Tongue (tissue), 3 donors: ENCODE measurements at places on chromosomes 3 and 15. TPM values are rescaled to one million over a fixed set of nuclear protein-coding genes. Genes with fewer than 3 reads are reported as not detected.

ZIC1 gene
- 1.9 TPM for total RNA-seq

RHOV gene
- 11.8 TPM for total RNA-seq

PLSCR2 gene
- not detected for total RNA-seq

OR5H15 gene
- total RNA-seq = not detected

PP2D1 gene
- total RNA-seq = not detected

ACOX2 gene
- total RNA-seq = 12.6 TPM

C3orf38 gene
- total RNA-seq = 29.3 TPM

CSNK1G1 gene
- 18.8 TPM for total RNA-seq

STRA6 gene
- total RNA-seq = 14.2 TPM

LHFPL4 gene
- total RNA-seq = not detected

DNA sequence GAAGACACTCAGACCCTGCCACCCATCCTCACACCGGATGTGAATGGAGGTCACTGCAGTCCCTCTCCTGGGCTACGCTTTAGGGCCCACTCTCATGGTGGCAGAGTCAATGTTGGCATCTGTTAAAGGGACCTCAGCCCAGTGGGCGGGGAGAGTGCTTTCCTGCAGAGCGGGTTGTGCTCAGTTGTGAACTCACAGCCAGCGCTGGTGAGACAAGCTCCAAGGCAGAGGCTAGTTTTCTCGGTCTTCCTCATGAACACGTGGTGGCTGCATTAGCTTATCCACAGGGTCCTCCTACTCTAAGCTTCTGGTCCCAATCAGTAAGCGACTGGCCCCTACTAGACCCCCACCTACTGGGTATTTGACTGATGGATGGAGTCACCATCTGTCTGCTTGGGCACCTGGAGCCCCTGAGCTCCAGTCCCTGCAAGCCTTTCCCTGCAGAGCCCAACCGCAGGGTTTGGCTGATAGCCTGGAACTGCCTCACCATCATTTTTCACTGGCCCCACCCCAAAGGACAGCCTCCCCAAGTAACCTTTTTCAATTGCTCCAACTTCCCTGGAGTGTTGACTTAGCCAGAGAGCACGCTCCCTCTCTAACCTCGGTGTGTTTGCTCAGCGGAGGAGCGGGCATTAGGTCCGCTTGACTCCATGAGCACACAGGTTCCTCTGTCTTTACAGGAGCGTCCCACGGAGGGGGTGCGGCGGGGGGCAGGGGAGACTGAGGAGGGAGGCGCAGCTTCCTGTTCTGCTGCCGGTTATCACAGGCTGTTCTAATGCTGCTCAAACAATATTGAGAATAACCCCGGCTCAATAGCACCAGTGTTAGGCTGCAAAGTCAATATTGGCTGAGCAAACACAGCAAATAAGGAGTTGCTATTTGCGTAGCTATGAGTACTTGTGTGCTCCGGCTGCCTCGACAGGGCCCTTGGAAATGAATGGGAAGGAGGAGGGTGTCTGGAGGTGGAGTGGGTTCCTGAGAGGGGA lies 141.7 kb downstream of the RPLP1 start:
- peak; percentile 88 for DNase-seq

DNA sequence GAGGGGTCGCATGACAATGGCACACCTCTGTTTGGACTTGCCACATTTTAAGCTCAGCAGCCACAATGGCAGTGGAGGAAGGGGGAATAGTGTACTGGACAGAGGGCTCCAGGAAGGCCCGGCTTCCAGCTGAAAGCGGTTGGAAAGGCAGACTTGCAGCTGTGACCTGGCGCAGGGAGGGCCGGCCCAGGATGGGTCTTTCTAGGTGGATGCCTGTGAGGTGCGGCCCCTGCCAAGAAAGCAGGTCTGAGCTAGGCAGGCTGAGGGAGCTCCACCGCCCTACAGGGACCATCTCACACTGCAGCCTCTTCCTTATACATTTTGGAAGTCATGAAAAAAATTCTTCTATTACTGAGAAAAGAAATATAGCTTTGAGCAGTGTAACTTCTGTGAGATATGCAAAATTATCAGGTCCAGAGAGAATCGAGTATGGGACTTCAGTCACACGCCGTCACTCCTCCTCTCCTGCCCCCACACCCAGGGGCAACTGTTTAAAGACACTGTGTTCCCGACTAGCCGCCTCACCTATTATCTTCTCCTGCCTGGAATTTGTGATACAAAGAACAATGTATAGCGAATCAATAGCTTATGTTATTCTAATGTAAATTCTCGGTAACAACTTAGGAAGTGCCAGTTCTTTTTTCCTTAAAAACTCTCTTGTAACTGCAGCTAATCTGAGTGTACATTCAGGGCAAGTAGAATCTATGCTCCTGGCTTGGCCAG lies 331.0 kb downstream of the OCA2 start:
- no peak for DNase-seq

- no peak for DNase-seq
These were observed 309.0 kb upstream of the MDFIC2 start for GRCh38 chr3:70621451-70621850.

GRCh38 chr15:47987461-47987860 lies 133.3 kb upstream of the SLC24A5 start:
- DNase-seq = no peak

DNA sequence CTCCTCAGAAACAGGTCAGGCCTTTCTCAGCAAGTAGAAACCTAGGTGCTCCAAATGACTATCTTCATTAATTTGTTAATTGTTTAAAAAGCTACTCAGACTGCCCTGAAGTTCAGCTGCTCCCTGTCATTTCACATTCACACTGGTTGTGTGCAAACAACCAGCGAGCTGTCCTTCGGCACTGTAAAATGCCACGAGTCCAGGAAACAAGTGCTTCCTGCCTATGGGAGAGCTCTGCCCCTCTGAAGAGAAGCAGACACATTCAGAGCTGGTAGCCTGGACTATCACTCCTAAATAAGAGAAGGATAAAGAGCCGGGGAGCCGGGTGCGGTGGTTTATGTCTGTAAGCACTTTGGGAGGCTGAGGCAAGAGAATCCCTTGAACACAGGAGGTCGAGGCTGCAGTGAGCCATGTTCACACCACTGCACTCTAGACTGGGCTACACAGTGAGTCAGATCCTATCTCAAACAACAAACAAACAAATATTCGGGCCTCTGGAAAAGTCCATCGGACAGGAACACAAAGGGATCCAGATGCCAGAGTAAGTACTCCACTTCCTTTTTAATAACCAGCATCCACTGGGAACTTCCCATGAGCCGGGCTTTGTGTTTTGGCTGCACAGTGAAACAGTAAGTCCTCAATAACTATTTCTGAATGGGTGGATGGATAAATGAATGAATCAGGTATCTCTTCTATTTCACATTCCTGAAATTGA lies 114.4 kb upstream of the WNT5A start:
- no peak for DNase-seq

GRCh38 chr3:125317761-125318160 lies 57.4 kb downstream of the ZNF148 start:
- DNase-seq = no peak

- no peak for DNase-seq
These were observed 218.8 kb downstream of the UBE2E2 start for GRCh38 chr3:23421811-23422516.

GRCh38 chr15:96187341-96188305 lies 142.9 kb upstream of the NR2F2 start:
- DNase-seq = no peak

GRCh38 chr3:197960694-197961581 lies 921 bp downstream of the LMLN start:
- DNase-seq = peak; percentile 25

DNA sequence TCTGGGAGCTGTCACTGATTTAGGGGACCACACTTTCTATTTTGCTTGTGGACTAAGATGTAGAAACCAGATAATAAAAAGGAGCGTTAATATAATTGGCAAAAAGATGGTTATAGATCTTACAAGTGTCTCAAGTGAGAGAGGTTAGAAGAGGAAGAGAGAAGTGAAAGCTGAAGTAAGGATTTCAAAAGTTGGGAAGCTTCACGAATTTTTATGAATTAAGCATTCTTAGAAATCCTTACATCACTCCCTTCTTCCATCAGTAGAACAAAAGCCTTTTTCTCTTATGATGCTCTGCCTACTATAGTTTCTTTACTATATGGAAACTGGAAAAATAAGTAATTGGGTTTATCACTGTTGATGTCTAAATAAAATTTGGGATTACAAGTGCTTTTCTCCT lies 146.5 kb downstream of the FNDC3B start:
- DNase-seq = no peak

DNA sequence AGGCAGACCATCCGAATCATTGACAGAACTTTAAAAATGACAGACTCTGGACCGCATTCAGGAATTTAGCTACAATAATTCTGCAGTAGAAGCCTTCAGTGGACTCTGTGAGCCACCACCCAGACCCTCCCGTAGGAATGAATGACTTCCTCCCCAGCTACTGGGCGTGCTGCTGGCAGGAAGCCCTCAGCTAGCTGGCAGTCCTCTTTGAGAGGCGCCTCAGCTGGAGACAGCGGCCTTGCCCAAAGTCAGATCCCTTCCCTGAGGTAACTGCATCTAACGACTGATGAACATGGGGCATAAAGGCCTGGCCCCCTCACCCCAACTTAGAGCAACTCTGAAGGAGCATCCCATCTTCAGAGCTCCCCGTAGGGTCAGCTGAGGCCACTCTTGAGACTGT lies 25.8 kb downstream of the CRABP1 start:
- DNase-seq = peak; percentile 72
